ENCODE measurements at places on chromosomes 5 and 9. TPM values are rescaled to one million over a fixed set of nuclear protein-coding genes. Genes with fewer than 3 reads are reported as not detected.

DNA sequence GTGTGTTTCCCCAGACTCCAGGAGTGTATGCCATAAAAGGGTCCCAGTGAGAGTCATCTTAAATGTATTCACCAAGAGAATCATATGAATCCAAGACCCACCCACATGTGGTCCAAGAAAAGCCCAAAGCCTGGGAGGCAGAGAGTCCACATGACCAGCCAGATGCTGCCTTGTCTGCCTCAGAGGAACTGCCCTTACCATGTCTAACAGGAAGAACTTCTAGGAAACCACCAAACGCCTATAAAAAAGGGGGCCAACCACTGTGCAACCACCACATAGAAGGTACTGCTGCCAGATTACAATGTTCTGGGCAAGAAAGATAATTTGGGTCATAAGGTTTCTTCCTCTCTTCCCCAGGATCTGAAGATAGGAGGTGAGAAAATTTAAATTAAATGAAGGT is 129.8 kb upstream of the SLC24A2 start:
- no peak for ATAC-seq

GRCh38 chr9:13113751-13114150 is 165.7 kb downstream of the MPDZ start:
- ATAC-seq, result no peak

- no peak for ATAC-seq
Measured at GRCh38 chr9:74309654-74310053, 187.5 kb upstream of the RORB start.

GRCh38 chr9:91805031-91805430 is 145.0 kb downstream of the ROR2 start:
- ATAC-seq, result no peak

GRCh38 chr9:5624655-5625054 is 4.3 kb upstream of the RIC1 start:
- no peak for ATAC-seq

The SHC3 gene
- total RNA-seq, result not detected

The HAVCR2 gene
- total RNA-seq, result 46.9 TPM

The ANKRD34B gene
- not detected for total RNA-seq

- no peak for ATAC-seq
Measured at GRCh38 chr5:145237843-145238242, 597.3 kb downstream of the PRELID2 start.

DNA sequence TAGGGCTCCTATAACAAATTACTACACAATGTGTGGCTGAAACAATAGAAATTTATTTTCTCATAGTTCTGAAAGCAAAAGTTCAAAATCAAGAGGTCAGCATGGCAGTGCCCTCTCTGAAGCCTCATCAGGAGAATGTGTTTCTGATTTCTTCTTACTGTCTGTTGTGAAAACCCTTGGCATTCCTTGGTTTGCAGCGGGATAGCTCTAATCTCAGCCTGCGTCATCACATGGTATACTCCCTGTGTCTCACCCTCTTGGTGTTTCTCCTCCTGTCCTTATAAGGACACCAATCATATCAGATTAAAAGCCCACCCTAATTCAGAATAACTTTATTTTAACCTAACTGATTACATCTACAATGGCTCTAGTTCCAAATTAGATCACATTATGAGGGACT is 87.5 kb upstream of the CDH9 start:
- ATAC-seq, result no peak

The TMOD1 gene
- total RNA-seq, result 2.0 TPM

DNA sequence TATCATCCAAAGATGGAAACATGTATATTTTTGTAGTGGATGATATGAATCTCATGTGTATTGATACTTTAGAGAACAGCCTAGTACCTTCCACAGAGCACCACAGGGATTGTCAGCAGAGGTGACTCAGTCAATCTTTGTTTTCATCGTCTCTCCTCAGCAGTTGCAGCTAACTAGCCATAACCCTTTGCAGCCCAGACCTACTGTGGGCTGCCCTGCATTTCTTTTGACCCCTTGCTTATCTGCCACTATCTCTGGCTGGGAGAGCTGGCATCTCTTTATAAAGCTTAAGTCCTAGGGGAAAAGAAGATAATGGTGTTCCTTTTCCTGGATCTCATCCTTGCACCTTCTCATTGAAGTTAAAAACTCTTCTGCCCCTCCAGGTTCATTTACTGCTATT is 28.7 kb downstream of the HMGCR start:
- no peak for ATAC-seq

The NEUROG1 gene
- total RNA-seq, result not detected

- no peak for ATAC-seq
Measured at GRCh38 chr5:111017731-111018130, 53.8 kb upstream of the TSLP start.

DNA sequence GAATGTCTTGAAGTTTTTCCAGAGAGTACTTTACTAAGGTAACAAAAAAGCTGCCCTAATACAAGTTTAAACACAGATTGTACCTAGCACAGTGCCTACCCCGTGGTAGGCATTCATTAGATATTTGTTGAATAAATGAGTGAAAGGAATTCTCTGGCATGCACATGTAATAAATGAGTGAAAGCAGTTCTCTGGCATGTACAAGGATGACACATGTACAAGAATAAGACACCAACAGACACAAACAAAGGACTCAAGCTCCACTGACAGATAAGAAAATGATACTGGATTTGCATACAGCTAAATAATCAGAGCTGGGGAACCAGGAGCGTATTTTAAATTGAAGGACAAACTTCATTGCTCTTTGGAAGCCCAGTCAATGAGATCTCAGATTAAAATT is 535.8 kb downstream of the EFNA5 start:
- no peak for ATAC-seq

The FAXDC2 gene
- not detected for total RNA-seq

DNA sequence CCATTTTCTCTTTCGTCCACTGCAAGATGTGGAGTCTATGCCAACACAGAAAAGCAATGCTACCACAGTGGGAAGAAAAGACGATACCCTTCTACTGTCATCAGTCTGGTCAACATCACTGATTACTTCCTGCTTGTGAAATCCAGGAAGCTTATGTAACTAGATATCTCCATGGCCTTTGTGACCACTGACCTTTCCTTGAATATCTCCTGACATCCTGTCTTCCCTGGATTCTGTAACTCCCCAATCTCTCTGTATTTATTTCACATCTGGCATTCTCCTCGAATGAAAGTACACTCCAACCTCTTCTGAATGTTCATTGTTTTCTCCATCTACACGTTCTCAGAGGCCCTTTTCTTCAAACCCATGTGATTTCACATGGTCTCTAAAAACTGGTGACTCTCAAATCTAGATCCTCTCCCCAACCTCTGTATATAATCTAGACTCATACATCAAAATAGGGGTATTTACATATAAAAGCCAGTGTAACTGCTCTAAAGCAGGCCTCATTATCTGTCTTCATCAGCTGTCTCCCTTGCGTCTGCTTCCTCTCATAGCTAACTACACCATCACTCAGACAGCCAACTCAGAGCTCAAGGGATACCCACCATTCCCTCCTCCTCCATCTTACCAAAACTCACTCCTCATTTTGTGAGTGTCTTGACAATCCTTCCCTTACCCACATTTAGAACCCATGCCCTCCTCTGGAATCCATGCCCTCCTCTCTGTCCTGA is 156.8 kb downstream of the SEMA5A start:
- no peak for ATAC-seq

- no peak for ATAC-seq
Measured at GRCh38 chr5:142576303-142576702, 109.6 kb downstream of the FGF1 start.

DNA sequence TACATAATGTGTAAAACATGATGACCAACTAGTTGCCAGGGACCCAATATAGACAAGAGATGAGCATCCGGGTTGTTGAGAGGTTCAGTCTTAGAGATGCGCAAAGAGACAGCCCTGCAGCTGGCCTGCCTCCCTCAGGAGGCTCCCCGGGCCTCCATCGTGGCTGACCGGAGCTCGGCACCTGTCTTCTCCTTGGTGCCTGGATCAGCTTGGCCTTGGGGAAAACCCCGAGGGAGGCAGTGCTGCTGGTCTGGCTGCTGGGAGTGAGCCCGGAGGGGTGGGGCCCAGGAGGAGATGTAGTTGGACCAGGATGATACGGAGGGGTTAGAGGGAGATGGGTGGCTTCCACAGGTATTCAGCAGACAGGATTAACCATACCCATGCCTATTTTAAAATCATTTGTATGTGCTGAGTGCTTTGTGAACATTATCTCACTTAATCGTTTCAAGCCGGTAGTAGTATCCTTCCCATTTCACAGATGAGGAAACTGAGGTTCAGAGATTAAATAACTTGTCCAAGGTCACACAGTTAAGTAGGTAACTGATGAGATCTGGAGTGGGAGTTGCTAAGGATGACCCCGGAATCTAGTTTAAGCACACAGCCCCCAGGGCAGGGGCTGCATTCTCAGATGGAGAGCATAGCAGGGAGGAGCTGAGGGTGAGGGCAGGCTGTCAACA is 173.8 kb downstream of the COL23A1 start:
- ATAC-seq, result no peak

The TCF7 gene
- total RNA-seq, result 42.2 TPM

DNA sequence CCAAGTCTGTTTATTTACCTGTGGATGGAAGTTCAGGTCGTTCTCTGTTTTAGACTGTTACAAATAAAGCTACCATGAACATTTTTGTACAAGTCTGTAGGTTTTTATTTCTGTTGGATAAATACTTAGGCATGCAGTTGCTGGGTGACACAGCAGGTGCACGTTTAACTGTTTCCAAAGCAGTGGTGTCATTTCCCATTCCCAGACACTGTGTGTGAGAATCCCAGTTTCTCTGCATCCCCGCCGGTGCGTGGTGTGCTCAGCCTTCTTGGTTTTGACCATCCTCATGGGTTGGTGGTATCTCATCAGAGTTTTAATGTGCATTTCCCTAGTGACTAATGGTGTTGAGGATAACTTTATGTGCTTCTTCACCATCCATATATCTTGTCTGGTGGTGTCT is 27.2 kb downstream of the AHRR start:
- ATAC-seq, result no peak

DNA sequence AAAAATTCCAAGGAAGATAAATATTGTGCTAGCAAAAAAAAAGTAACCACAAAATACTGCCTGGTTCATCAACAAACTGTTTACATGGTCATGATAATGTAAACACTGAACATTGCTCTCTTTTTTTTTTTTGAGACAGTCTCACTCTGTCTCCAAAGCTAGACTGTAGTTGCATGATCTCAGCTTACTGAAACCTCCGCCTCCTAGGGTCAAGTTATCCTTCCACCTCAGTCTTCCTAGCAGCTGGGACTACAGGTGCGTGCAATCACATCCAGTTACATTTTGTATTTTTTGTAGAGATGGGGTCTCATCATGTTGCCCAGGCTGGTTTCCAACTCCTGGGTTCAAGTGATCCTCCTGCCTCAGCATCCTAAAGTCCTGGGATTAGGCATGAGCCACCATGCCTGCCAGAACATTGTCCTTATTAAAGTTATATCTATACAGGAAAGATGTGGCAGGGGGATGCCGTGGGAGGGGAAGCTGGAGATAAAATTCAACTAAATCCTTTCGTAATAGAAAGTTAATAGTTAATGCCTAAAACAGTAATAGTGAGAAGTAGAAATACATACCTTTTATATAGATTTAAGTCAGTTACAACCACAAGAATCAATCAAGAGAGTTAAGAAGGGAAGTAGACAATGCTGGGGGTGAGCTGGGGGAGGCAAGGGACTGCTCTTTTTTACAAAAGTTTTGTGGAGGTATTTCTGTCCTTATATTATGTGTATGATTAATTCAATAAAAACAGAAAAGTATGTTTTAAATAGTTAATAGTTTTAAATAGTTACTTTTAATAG is 52.3 kb downstream of the RGMB start:
- ATAC-seq, result no peak

The ADAMTS19 gene
- not detected for total RNA-seq

- no peak for ATAC-seq
Measured at GRCh38 chr5:78667461-78668103, 19.0 kb upstream of the LHFPL2 start.

All from activated T-helper 17 cell treated with anti-CD3 and anti-CD28 coated beads, Interleukin-2, amount 50 U/mL, for 72 hours (primary cell).